ENCODE measurements at places on chromosomes 7 and 10.

DNA sequence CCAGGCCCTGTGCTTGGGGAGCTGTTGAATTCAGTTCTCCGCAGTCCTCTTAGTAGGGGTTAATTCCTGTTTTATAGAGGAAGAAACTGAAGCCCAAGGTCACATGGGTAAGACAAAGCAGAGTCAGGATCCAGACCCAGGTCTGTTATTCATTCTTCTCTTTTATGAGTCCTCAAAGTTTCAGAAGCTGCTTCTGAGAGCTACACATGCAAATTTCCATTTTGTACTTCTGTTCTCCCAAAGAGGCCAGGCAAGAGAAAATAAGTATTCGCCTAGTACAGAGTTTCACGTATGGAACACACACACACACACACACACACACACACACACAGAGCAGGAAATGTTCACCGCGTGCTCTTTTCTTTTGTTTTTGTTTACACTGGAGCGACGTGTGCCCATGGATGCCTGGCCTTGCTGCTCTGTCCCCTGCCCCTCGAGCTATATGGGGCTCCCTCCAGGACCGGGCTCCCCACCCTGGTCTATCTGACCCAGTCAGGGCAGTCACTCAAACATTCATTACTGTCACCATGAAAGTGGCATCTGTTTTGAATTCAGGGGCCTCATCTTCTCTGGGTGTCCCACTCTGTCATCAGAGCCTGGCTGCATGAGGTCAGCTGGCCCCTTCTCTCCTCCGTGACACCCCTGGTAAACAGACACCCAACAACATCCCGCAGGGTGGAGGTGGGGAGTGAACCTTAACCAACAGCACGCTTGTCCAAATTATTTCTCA lies 84.4 kb downstream of the TNS3 start:
- DNase-seq = no peak

DNA sequence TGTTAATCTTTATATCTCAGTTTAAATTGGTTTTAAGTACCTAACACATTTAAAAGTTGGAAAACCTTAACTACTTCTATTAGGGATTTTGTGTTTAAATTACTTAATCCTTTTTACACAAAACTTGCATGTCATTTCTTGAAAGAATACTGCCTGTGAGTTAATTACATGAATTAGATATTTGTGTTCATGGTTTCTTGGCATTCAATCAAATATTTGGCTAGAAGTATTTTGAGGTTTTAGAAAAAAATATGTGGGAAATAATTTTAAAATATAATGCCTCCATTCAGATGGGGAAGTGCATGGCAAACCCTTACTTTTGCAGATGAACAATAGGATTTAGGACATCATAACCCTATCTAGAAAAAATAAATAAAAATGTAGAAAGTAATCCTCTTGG lies 186.5 kb upstream of the SEMA3E start:
- no peak for DNase-seq

GRCh38 chr7:144842377-144842851 lies 6.6 kb upstream of the TPK1 start:
- DNase-seq = peak; percentile 1

DNA sequence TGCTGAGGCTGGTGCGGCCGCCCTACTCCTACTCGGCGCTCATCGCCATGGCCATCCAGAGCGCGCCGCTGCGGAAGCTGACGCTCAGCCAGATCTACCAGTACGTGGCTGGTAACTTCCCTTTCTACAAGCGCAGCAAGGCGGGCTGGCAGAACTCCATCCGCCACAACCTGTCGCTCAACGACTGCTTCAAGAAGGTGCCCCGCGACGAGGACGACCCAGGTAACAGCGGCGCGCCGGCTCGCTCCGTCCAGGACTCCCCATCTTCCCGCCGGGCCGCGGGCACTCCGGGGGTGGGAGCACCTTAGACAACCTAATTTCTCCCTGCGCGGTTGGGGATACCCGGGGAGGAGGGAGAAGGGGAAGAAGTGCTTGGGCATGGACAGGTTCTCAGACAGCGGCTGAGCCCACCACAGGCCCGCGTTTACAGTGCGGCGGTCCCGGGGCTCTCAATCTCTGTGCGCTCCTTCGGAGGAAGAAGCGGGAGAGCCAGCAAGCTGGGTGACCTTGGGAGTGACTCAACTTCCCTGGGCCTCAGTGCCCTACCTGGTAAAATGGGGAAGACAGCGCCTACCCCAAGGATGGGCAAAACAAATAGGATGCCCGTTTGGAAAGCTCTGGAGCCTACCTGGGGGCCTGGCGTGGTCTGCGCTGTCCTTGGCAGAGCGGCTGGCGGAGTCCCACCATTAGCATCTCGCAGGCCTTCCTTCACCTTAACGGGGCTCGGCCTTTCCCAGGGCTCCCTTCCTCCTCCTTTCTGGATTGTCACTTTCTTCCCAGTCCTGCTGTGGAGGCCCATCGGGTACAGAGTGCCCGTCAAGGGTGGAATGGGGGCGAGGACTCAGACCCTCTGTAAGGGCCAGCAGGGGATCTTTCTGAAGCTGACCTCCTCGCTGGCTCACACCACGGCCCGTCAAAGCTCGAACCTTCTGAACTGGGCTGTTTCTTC lies 852 bp downstream of the FOXI2 start:
- DNase-seq = no peak

Measured in C1 segment of cervical spinal cord (tissue), 14 donors.